ENCODE measurements at places on chromosomes 7 and 10.

DNA sequence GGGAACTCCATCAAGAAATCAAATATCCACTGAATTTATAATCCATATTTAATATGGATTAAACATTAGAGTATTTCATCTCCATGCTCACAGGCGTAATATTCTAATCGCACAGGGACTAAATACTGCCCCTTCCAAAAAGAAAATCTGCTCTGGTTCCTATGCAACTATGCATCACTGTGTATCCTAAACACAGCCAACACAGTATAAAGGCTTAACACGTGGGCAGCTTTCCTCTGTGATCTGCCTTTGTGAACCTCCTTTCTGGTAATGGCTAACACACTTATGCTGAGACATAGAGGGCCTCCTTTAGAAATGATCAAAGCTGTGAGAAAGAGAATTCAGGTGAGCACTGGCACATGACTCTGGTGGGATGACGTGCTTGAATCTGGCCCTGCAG, 110.2 kb downstream of the RAB11FIP2 start:
- no peak for DNase-seq

DNA sequence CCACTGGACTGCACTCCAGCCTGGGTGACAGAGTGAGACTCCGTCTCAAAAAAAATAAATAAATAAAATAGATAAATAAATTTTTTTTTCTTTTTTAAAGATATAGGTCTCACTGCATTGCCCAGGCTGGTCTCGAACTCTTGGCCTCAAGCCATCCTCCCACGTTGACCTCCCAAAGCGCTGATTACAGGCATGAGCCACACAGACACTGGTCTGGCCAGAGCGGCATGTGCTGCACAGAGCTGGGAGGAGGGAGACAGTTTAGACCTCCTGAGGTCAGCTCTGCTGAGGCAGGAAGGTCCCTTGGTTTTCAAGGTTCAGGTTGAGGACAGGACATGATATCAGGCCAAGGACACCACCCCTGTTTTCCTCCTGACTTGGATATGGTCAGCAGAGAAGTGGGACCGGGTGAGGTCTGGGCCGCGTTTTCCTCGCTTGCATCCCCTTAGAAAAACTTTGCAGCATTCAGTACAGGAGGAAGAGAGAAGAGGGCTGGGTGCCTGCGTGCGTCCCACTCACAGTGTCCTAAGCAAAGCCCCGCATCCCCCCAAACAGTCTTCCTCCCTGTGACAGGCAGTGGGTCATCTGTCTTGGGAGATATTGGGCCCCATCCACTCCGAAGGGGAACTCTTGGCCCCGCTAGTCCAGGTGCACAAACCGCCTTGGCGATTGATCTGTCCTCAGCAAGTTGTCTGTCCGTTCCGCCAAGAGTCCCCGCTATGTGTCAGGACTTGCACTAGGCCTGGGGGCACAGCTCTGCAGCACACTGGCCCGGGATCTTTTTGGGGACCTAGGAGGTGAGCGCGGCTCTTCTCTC, 56.1 kb downstream of the ZNF727 start:
- no peak for DNase-seq

DNA sequence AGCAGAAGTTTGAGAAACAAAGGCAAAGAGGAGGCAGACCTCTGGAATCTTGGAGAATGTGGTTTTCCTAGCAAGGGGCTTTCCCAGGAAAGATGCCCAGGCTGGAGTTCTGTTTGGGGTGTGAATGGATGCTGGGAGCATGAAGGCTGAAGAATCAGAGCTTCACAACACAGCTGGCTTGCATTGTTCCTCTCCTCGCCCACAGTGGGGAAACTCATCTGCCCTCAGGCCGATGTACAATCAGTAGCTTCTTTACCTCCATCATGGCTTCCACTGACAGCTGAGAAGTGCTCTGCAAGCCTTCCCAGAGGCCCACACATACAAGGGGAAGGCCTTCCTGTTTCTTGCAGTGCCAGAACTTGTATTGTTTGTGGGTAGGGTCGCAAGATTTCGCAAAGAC, 90.8 kb upstream of the HECTD2 start:
- no peak for DNase-seq

GRCh38 chr10:93248583-93249227, 175.0 kb downstream of the CYP26A1 start:
- DNase-seq: no peak

GRCh38 chr7:135109976-135110375, 37.9 kb upstream of the TMEM140 start:
- DNase-seq: no peak

GRCh38 chr7:4200546-4201094, 481.5 kb upstream of the FOXK1 start:
- no peak for DNase-seq

GRCh38 chr10:74596713-74597112, 229.7 kb upstream of the KAT6B start:
- no peak for DNase-seq

DNA sequence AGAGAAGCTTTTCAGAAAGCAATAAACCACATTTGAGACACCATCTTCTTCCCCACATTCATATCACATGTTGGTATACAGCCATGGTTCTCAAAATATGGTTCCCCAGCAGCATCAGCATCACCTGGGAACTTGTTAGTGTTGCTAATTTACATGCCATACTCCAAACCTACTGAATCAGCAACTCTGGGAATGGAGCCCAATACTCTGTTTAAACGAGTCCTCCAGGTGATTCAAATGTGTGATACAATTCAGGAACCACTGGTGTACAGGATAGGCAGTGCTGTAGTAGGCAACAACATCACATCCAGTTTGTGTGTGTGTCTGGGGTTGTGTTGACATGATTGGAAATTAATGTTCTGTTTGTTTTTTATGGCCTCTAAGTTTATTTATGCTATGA, 47.7 kb downstream of the ZNF277 start:
- DNase-seq: no peak

DNA sequence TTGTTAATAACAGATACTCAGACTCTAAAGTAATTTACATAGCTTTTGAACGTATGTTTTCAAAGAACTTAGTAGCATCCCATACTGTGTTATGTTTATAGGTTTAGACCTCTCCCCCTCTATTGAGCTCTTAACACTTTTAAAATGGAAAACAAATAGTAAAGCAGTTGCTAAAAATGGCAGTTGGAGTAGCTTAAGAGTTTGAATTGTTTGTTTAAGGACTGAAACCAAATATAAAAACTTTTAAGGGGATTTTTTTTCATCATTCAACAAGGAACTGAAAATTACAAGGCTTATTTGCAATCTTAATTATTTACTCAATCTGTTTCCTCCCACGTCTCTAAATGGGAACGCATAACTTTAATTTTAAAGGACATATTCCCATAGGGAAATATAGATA, 1.6 kb upstream of the SPAG6 start:
- no peak for DNase-seq

GRCh38 chr10:48671914-48672595, 12.6 kb upstream of the WDFY4 start:
- no peak for DNase-seq

GRCh38 chr10:75717126-75717916, 285.9 kb downstream of the LRMDA start:
- no peak for DNase-seq

DNA sequence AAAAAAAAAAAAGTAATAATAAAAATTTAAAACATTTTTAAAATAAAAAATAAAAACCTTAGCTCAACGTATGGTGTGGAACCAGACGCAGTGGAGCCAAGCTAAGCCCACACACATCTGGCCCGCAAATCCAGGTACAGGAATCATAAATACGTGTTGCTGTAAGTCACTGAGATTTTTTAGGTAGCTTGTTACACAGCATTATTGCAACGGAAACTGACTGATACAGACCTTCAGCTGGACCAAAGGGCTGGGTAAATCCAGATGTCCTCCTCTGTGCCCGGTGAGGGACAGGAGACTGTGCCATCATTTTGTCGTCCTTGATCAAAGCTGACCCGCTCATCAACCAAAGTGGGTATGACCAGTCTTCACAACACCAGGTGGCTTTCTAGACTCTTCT, 104.9 kb downstream of the TMEM130 start:
- no peak for DNase-seq

- DNase-seq: no peak
These were observed 287.7 kb downstream of the NRG3 start for GRCh38 chr10:82162549-82163195.

DNA sequence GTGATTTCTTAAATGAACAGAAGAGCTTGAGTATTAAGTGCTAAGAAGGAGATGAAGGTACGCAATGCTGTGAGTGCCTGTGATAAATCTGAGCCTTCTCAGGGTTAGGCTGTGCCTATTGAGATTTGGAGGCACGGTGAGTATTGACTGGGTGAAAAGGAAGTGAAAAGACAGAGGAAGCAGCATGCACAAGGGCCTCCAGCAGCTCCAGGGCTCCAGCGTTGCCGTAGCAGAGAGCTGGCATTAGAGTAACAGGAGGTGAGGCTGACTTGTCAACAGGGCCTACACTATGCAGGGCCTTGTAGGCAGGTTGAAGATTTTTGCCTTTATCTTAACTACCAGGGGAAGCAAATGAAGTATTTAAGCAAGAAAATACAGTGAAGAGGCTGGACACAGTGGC, 54.1 kb upstream of the PDCD4 start:
- no peak for DNase-seq

- DNase-seq: no peak
These were observed 72.7 kb upstream of the SEC61G start for GRCh38 chr7:54831644-54832095.

DNA sequence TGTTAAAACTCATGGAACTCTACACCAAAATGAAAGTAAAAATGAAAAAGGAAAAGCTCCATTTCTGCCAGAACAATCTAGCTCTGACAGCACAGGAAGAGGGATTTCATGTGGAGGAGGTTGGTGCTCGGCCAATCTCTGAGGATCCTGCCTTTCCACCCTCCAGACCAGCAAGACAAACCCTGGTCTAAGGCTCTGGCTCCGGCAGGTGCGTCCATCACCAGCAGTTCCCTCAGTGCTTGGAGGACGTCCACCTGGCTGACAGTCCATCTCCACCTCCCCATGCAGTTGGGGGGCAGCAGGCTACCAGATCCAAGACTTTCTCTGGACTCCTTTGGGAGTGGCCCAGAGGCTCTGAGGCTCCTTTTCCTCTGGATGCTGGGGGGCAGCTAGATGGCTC, 25.0 kb upstream of the LOXL4 start:
- DNase-seq: no peak

- DNase-seq: no peak
These were observed 46.6 kb upstream of the FXYD4 start for GRCh38 chr10:43324876-43325275.

DNA sequence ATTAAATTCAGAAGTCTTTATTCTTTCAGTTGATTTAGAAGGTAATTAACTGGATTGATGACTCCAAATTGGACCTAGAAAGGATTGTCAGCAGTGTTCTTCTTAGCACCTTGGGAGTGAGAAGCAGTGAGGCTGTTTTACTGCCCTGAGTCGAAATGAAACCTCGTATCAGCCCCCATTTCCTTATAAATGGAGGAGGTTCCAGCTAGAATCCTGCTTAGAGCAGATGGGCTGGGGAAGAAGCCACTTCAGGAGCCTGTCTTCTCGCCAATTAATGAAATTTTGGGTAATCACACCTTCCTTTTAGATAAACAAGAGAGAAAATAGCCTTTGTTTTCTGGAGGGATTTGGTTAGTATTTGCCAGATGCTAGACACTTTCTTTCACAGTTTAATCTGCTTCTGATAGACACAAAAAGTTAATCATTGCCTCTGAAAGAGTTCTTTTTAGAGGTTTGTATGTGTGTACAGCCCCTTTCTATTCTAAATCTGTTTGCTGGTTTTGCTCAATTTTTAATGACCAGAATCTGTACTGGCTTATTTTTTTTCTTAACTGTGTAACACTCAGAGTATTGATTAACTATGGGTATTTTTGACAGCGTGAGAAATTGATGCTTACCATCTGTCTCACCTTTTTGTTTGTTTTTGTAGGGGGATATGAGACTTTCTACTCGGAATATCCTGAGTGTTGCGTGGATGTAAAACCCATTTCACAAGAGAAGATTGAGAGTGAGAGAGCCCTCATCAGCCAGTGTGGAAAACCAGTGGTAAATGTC, 4.6 kb downstream of the DUSP5 start:
- no peak for DNase-seq

GRCh38 chr7:141362580-141363435, 188.4 kb upstream of the AGK start:
- peak; percentile 78 for DNase-seq

DNA sequence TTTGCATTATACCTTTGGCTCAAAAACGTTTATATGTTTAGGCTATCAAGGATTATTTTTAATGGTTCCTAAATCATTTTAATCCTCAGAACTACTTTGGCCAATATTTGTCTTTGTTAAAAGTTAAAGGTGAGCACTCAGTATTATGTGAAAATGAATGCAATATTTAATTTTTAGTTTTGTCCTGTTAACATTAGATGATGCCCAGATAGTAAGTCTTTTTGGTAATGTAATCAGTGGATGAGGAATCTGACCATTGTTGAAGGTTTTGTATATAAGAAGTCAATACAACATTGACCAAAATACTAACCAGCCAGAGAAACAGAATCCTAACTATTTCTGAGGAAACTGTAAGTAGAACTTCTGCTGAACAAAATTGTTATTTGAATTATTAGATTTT, at the start of gene LIPF:
Gene LIPF, plus strand, starts transcription at position 301 of the 400 bp plus-strand sequence. CDS start 2,856 bp downstream, outside the sequence.
- DNase-seq: no peak
